ENCODE measurements at places on chromosomes 3 and 15. TPM values are rescaled to one million over a fixed set of nuclear protein-coding genes. Genes with fewer than 3 reads are reported as not detected.
A peak's percentile ranks its signal among the peaks of the same experiment; 100 is the strongest.

DNA sequence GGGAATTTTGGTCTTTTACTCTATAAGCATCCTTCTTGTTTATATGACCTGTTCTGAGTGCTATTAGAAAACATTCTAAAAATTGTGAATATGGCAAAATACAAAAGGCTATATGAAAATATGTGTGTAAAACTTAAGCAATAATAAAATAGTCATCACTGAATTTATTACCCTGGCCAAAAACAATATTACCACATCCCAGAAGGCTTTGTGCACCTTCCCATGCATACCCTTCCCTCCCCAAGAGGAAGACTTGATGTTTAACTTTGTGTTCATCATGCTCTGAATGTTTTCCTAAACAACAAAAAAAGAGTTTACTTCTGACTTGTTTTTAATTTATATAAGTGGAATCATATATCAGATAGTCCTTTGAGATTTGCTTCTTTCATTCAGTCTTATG, 155.1 kb upstream of the TNIK start:
- DNase-seq = no peak

DNA sequence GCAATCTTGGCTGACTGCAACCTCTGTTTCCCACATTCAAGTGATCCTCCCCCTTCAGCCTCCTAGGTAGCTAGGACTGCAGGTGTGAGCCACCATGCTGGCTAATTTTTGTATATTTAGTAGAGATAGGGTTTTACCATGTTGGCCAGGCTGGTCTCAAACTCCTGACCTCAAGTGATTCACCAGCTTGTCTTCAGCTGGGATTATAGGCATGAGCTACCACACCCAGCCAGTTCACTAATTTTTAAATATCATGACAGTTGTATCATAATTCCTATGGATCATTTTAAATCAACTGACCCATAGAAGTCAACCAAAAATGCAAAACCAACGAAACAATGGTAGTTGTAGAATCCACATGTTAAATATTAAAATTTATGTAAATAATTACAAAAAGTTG, 35.1 kb downstream of the RAF1 start:
- DNase-seq = no peak

- no peak for DNase-seq
These were observed 17.4 kb upstream of the ZNF609 start for GRCh38 chr15:64443016-64443415.

GRCh38 chr15:73560501-73561117, 72.6 kb downstream of the NPTN start:
- DNase-seq = peak; percentile 59

GRCh38 chr3:46848271-46849044, 14.8 kb downstream of the MYL3 start:
- no peak for DNase-seq

GRCh38 chr3:134754768-134755559, 40.1 kb upstream of the EPHB1 start:
- DNase-seq = no peak

- no peak for DNase-seq
These were observed 79.8 kb downstream of the EPHB1 start for GRCh38 chr3:134874737-134875413.

DNA sequence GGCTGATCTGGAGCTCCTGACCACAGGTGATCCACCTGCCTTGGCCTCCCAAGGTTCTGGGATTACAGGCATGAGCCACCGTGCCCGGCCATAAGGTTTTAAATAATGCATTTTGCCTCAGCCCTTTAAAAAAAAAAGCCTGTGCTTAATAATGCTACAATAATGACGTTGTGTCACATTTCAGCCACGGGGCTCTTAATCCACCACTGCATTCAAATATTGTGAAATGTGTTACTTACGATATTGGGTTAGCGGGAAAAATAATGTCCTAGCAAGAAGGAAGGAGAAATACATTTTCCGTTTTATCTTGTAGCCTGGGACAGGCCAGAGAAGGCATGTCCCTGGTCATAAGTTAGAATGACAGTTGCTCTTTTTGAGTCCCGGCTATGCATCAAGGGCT, 17.6 kb downstream of the PAQR5 start:
- DNase-seq = no peak

GRCh38 chr3:468172-468571, 271.6 kb downstream of the CHL1 start:
- no peak for DNase-seq

DNA sequence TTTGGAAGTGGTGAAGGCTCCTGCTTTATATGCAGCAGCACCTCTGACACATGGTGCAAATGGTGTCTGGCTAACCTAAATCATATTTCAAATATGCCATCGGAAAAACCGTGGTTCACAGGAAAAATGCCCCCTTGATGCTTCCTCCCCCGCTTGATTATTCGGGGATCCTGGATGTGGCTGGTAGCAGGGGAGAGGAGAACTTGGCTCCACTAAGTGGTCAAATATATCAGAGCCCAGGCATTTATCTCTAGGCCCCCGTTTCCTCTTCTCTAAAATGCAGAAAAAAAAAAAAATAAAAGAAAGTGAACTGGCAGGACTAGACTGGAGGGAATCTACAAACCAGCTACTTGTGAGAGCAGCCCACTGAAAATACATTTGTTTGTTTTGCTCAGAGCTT, 18.2 kb upstream of the ATP2B2 start:
- no peak for DNase-seq

GRCh38 chr3:155585384-155585783, 159.5 kb downstream of the PLCH1 start:
- DNase-seq = no peak

GRCh38 chr3:8776406-8776805, 7.0 kb upstream of the OXTR start:
- DNase-seq = no peak

- no peak for DNase-seq
These were observed 144.1 kb downstream of the FEZF2 start for GRCh38 chr3:62229211-62229610.

DNA sequence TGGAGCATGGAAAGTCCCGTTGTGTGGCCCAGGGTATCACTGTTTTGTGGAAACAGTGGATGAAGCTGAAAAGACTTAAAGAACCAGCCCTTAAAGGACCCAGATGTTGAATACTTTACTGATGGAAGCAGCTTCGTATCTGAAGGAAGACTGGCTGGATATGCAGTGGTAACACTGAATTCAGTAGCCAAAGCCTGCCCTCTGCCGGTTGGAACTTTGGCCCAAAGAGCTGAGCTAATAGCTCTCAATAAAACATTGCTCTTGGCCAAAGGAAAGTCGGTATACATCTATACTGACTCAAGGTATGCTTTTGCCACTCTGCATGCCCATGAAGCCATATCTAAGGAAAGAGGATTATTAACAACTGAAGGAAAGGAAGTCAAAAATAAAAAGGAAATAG, 885.4 kb downstream of the PDCD6IP start:
- DNase-seq = no peak

GRCh38 chr15:89614164-89614563, 38.9 kb downstream of the TICRR start:
- DNase-seq = no peak

GRCh38 chr3:140403608-140404007, 274.3 kb upstream of the TRIM42 start:
- DNase-seq = no peak

GRCh38 chr15:59247364-59247763, 40.7 kb downstream of the LDHAL6B start:
- peak; percentile 35 for DNase-seq

DNA sequence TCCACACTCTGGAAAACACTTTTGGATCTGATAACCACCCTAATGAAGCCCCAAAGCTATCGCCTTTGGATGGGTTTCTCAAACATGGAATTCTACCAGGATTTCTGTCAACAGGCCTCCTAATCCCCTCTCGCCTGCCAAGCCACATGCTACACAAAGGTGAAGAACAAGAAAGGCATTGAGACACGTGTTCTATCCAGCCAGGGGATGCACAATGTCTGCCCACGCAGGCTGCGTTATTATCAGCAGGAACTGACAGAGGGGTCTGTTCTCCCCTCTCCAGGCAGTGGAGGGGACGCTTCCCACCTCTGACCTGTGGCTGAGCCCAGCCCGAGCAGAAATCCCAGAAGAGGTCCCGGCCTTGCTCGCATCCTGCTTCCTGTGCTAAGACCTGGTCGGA, 45.4 kb upstream of the THBS1 start:
- no peak for DNase-seq

- no peak for DNase-seq
These were observed 72.7 kb downstream of the SCN5A start for GRCh38 chr3:38576526-38577370.

- no peak for DNase-seq
These were observed 19.5 kb downstream of the NFKBIZ start for GRCh38 chr3:101868534-101869464.

DNA sequence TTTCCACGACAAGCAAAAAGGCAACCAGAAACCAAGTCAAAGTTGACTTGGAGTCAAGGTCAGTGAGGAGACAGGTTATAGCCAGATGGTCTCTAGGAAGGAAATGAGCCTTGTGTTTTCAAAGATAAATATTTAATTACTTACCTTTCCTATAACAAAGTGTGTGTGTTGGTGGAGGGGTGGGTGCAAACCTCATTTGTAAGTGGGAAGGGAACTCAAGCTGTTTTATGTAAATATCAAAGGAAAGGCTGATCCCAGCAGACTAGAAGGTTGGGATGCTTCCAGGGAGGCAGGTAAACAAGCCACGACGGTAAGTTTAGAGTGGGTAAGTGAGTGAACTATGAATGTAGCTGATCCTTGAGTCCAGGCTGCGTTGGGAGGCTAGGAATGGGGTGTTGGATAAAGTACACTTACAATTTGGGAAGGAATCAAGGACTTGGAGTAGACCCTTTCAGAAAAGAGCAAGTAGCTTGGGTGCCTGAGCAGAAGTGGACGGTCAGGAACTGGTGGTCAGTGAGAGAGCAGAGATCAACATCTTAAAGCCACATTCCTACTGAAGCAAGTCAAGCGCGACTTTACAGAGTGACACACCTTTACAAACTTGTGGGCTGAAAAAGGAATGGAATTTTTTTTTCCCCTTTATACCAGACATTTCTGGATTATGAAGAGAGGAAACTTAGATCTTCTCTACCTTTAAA, 82.0 kb upstream of the TBL1XR1 start:
- DNase-seq = no peak

The SH2D7 gene
- polyA plus RNA-seq = 0.63 TPM

The CLPX gene
- polyA plus RNA-seq = 75.9 TPM

The GRAMD1C gene
- 21.9 TPM for polyA plus RNA-seq

The SLC9A9 gene
- polyA plus RNA-seq = 6.0 TPM

The SLC12A8 gene
- polyA plus RNA-seq = 6.0 TPM

The CD200 gene
- 43.0 TPM for polyA plus RNA-seq

The GUCA1C gene
- polyA plus RNA-seq = 0.24 TPM

The NTRK3 gene
- 9.3 TPM for polyA plus RNA-seq

The RUVBL1 gene
- 65.4 TPM for polyA plus RNA-seq

The CALML4 gene
- polyA plus RNA-seq = 36.0 TPM

The MYLK gene
- 142 TPM for polyA plus RNA-seq

The AHSG gene
- polyA plus RNA-seq = 0.38 TPM

Measured in right renal pelvis (tissue), 4 donors.